RPMI8226 (cell line): ENCODE measurements at places on chromosomes 11 and 22.

DNA sequence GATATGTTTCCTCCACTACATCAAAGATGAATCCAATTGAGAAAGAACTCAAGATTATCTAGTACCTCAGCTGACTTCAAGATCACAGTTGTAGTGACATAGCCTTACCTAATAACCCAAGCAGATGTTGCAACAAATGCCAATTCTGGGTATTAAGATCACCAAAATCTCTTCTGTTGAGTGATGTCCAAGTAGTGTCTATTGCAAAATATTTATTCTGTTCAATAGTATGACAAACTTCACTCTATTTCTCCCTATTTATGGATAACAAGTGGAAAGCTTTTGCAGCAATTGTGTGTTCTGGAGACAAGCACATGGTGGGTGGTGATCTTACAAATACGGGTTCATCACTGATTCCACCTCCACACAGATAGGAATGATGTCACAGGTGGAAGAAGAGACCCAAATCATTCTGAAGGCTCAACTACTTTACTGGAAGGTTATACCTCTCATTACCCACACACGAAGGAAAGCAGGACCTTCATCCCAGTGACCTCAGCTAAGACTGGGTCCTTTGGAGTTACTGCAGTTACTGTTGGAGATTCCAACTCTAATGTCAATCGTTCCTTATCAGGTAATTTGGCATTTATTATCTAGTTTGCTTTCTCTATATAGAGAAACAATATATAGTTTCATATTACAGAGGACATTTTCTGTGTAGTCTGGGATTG is 72.0 kb downstream of the CD44 start:
- no peak for DNase-seq

DNA sequence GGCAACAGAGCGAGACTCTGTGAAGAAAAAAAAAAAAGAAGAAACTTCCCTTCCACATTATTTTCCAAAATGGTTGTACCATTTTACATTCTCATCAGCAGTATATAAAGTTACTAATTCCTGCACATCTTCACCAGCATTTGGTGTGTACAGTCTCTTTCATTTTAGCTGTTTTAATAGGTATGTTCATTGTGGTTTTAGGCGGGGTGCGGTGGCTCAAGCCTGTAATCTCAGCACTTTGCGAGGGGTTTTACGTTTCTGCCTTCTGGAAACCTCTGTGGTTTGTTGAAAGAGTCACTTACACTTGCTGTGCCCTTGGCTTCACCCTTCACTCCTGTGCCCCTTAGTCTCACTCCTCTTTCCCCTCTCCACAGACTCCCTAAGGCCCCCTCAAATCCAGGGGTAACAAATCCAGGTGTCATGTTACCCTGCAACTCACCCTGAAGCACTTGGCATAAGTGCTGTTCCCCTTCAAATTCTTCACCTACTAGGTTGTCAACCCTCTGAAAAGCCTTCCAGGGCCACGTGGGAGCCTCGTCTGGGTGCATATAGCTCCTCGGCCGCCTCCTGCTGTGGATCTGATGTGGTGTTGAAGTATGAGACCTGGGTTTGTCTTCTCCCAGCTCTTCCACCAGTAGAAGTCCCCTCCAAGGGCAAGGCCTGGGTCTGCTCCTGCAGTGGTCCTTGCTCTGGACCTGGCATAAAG is 20.8 kb downstream of the TOB2 start:
- DNase-seq, result peak; percentile 72

DNA sequence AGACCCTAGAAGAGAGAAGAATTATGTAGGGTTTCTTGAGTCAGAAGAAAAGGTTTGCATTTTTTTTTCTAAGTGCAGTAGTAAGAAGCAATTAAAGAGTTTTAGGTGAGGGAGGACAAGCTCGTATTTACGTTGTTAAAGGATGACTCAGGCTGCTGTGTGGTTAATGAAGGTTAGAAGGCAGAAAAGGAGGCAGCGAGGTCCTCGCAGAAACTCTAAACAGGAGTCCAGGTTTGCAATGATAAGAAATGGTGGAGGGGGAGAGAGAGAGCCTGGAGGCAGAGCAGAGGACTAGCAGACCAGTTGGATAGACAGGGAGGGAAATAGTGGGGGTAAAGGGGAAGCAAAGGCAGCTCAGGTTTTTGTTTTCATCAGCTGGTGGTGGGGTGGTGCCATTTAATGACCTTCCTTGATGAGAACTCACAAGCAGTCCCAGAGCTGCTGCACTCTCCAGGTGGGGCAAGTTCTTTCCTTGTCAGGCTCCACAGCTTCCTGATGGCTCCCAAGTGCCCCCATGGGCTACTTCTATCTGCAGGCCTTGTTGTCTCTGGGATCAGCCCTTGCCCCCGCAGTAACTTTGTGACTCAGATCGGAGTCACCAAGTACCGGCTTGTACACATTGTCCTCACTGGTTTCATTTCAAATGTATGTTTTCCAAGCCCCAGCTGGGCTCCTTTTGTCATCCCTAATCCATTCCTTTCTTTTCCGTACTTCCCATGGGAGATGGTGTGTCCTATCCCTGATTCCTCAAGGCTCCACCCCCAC is 8.3 kb upstream of the INSC start:
- DNase-seq, result no peak

- DNase-seq, result no peak
Measured at GRCh38 chr22:40610329-40610850, 26.1 kb downstream of the MRTFA start.

GRCh38 chr11:131191606-131192005 is 178.8 kb upstream of the NTM start:
- DNase-seq, result no peak

DNA sequence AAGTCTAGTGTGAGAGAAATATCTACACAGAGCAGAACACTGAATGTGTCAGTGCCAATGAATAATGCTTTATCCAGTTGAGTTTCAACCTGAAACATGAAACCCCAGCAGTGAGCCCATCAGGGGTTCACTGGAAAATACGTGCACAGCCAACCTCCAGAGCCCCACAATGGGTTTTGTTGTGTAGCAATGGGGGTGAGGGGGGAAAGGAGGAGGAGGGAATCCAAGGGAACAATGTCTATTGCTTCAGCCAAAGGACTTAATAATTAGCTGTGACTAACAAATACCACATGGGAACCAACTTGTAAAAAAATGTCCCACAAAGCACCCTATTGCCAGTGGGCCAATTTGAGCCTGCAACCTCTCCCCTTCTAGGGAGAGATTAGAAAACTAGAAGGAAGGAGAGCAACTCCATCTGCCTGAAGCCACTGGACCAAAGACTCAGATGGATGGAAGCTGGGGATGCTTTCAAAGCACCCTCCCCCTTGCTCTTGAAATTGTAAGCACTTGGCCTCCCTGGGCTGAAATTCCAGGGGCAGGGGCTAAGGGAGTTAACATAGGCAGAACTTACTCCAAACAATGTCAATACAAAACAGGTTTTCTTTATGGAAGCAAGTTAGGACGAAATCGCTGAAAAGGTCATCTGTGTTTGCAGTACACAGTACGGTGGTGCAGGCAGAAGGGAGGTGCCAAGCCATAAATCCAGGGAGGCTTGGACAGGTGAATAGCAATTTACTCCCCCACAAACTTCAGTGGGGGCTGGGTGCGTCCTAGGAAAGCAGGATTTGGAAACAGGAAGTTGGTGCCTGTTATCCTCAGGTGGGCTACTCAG is 99.8 kb downstream of the ARL14EP start:
- no peak for DNase-seq

DNA sequence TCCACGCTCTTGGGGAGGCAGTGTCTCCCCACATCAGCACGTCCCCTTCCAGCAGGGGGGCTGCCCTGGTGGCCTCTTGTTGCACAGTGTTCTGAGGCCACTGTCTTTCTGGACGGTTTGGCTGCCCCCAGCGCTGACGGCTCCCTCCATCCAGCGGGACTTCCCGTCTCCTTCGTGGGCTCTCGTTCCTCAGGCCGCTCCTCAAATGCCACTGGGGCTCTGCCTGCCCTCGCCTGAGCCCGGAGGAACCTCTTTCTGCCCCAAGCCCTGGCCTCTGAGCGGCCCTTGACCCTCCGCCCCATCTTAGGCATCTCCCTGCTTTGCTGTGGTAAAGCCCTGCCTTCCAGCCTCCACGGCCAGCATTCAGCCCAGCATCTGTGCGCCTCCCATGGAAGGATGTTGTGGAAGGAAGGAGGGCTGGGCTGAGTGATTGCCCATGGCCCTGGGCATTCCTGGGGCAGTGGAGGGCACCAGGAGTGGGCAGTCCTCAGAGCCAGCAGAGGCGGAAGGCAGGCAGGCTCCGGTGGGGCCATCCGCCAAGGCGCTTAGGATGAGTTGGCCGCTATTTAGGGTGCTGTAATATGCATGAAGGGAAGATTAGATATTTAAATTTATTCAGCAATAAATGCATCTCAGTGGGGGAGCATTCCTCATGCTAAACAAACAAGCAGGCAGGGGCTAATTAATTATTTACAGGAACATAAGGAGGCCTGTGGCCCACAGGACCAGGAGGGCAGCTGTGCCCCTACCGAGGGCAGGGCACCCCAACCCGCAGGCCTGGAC is 17.8 kb downstream of the OTUB1 start:
- DNase-seq, result no peak

DNA sequence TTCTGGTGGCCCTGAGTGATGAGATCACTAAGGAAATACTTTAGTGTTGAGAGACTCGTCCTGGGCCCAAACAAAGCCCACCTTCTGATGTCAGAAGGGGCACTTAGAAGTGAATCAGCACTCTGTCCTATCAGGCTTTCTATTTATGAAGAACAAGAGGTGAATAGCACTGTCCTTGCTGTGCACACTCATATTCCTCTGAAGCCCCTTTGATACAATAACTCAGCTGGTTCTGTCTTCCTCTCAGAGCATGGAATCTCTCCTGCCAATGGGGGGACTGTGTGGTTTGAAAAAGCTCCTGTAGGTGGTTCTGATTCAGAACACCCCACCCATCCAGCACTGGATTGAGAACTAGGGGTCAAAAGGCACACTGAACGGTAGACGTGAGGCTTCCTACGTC is 348.1 kb downstream of the ETS1 start:
- no peak for DNase-seq

DNA sequence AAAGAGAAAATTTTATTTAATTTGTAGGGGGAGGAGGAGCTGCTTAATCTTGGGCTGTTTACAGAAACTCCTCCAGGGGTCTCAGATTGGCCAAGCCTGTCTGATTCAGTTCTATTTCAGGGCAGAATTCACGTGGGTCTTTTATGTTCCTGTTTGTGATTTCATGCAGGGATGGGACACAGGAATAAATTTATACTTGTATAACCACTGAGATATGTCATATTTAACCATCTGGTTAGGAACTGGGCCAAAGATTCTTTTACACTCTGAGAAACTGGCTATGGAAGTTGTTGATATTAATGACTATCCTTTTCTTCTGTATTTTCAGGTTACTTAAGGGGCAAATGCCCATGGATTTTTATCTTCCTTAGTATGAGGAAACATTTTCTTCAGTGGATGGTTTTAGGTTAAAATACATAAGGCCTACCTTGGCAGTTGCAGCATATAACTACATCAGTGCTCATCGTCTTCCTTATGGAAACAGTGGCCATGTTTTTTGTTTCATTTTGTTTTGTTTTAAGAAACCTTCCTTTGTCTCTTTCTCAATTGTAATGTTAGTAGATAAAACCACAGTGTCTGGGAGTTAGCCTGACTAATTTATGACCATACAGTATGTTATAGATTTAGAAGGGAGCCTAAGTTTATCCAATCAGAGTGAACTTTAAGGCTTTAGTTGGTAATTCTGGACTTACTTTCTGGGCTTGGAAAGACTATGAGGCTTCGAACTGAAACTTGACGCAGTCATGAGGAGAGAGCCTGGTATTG is 132.4 kb upstream of the ANO3 start:
- no peak for DNase-seq

GRCh38 chr11:14021738-14022137 is 59.2 kb downstream of the SPON1 start:
- DNase-seq, result no peak

GRCh38 chr11:9459667-9460321 is 1.0 kb upstream of the ZNF143 start:
- peak; percentile 20 for DNase-seq

GRCh38 chr11:80155412-80156017 is 714.7 kb upstream of the TENM4 start:
- peak; percentile 23 for DNase-seq

GRCh38 chr11:61756452-61757212 is 4.2 kb downstream of the MYRF start:
- no peak for DNase-seq

- no peak for DNase-seq
Measured at GRCh38 chr11:120401506-120401905, 65.3 kb downstream of the ARHGEF12 start.

- no peak for DNase-seq
Measured at GRCh38 chr11:119580751-119581150, 148.2 kb downstream of the NECTIN1 start.

DNA sequence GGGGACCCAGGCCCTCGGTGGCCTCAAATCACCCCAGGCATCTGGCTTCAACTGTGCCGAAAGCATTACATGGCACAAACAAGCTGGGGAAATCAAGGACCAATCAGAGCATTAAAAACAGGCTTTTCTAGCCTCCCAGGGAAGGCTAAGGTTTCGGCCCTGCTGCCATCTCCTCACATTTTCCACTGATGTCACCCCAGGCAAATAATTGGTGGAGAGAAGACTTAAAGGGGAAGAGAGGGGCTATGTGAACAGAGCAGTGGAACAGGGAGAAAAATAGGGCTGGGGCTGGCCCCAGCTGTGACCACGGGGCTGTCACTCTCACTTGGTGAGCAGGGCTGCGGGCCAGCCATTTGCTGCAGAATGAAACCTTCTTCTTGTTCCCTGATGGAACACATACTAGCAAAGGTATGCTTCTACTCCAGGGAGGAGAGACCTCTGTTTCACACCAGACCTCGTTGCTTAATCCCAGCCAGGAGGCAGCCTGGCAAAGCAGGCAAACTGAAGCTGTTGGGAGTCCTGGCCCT is 581.3 kb downstream of the SOX6 start:
- DNase-seq, result no peak

DNA sequence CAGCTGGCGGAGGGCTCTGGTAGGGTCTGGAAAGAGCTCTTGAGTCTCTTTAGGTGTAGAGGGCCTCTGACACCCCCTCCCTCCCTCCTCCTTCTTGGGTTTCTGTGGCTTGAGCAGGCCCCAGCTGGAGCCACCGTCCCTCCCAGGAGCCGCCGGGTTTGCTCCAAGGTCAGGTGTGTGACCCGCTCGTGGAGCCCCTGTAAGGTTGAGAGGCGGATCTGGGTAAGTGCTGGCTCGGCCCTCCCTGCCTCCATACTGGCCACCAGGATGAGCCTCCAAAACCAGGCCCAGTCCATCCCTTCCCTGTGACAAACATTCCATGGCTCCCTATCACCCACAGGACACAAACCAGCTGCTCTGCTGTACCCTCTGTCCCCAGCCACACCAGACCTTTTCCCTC is 9.3 kb downstream of the PLEKHB1 start:
- DNase-seq, result no peak

DNA sequence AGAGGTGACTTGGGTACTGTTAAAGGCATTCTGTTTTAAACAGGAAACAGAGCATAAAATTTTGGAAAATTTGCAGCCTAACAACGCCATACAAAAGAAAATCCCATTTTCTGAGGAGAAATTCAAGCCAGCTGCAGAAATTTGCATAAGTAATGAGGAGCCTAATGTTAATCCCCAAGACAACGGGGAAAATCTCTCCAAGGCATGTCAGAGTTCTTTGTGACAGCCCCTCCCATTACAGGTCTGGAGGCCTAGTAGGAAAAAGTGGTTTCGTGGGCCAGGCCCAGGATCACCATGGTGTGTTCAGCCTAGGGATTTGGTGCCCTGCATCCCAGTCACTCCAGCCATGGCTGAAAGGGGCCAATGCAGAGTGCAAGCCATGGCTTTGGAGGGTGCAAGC is 1333.1 kb upstream of the TENM4 start:
- no peak for DNase-seq
